COR-L47 (cell line): ENCODE measurements at places on chromosomes 16 and 17.

- DNase-seq = no peak
Observed at GRCh38 chr17:39605492-39606433, 2.0 kb downstream of the NEUROD2 start.

GRCh38 chr16:89373355-89374110 is 116.8 kb downstream of the ANKRD11 start:
- DNase-seq = no peak

DNA sequence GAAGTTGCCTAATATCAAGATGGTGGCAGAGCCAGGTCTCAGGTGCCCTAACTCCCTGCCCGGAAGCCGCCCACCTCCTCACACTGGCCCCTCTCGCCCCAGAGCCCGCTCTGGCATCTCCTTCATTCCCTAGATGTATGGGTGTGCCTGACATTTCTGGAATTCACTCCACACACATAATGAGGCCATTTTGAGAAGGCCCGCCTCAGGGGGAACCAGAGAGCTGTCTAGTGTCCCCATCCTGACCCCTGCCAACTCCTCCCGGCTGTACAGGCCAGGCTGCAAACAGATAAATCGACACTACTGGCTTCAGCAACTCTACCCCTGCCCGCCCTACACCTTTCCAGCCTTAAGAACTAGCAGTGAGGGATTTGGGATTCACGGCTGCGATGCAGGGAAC is 7.7 kb downstream of the WNT3 start:
- no peak for DNase-seq

DNA sequence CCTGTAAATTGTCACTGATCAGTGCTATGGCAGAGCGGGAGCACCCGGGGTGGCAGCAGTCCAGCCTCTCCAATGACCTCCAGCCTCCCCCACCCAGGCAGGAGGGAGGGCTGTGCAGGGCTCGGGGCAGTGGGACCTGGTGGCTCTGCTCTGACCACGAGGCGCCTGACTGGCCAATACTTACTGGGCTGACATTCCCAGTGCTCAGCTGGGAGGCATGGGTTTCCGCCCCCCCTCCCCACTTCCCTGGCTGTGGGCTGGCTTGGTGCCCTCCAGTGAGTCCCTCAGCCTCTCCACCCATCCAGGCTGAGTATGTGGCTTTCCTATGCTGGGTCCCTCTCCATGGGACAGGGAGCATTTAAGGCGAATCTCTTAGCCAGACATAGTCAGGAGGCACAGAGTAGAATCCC is 2.7 kb downstream of the SOCS3 start:
- no peak for DNase-seq

DNA sequence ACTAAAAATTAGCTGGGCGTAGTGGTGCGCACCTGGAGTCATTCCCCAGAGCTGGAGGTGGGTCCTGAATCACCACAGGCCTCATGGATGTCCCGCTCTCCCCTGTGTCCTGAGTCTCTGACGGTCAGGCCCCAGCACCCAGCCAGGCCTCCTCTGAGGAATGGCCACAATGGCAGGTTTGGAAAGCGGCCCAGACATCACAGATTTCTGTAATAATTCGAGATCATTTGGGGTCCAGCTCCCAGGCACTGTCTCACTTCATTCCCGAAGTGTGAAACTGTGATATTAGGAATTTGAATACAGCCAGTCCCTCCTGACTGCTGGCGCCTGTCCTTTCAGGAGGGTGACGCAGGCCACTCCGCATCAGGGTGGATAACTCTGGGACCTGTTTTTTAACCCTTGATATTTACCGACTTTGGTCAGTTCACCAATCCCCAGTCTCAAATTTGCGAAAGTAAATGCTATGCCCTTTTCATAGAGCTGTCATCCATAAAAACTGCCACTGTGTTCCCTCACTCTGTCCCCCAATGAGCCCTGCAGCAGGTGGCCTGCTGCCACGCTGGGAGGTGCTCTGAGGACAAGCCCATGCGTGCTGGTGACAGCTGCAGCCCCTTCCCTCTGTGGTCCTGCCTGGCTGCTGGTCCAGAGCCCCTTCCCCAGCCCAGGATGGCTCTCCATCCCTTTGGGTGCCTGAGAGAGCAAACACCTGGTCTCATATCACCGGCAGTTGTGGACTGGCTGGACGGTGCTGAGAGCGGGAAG is 28.3 kb upstream of the RPTOR start:
- no peak for DNase-seq

- DNase-seq = no peak
Observed at GRCh38 chr17:51419476-51419875, 159.1 kb downstream of the UTP18 start.

- no peak for DNase-seq
Observed at GRCh38 chr17:29571883-29572681, 3.6 kb downstream of the TP53I13 start.

- no peak for DNase-seq
Observed at GRCh38 chr16:31487071-31487719, 4.3 kb downstream of the SLC5A2 start.

DNA sequence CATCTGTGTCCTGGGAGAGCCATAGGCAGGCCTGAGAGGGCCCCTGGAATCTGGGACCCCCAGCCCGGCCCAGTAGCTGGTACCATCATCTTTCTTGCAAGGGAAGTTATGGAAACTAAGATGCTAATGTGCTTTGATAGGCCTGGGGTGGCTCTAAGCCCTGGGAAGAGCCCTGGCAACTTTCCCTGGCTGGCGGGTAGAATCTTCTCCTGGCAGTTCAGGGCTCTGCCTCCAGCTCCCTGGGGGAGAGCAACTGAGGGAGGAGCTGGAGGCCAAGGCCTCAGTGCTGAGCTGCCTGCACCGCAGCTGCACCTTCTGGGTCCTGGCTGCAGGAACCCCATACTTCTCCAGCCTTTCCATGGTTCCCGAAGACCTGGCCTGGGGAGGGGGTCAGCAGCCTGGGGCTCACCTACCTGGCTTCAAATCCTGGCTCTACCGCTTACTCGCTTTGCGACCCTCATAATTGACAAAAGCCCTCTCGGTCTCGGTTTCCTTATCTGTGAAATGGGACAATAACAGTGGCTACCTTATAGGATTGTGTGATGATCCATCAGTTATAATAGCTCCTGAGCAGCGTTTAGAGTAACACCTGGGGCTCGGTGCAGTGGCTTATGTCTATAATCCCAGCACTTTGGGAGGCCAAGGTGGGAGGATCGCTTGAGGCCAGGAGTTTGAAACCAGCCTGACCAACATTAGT is 333.7 kb downstream of the SEC14L1 start:
- DNase-seq = no peak

GRCh38 chr16:1963806-1964505 is 670 bp downstream of the RPS2 start:
- no peak for DNase-seq

DNA sequence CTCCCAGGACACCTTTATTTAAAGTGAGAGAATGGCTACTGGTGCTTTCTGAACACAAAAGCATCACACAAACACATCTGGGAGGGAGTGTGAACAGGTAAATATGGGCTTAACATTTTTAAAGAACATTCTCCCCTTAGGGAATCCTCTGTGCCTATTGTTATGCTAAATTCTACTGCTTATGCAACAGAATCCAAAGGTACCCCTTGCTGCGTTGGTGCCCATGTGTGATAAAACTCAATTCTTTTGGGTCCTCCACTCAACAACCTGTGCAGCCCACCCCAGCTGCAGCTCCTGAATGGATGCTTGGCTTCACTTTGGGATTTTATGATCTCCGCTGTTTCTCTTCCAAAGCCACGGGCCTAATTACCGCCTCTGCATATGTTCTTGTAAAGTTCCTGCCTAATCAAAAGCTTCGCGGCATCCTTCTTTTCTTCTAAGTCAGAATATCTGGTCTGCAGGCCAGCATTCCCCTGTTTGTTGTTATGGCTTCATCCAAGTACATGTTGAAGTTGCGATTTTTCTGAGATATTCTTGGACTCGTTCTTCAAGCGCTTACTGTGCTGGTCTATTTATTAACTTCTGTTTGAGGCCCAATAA is 23.9 kb downstream of the RHBDL3 start:
- no peak for DNase-seq
